ENCODE measurements at places on chromosomes 16 and 17.

GRCh38 chr17:4691686-4692085, 12.3 kb downstream of the PELP1 start:
- DNase-seq: no peak

- no peak for DNase-seq
Measured at GRCh38 chr17:64750891-64751677, 89.0 kb upstream of the SMURF2 start.

DNA sequence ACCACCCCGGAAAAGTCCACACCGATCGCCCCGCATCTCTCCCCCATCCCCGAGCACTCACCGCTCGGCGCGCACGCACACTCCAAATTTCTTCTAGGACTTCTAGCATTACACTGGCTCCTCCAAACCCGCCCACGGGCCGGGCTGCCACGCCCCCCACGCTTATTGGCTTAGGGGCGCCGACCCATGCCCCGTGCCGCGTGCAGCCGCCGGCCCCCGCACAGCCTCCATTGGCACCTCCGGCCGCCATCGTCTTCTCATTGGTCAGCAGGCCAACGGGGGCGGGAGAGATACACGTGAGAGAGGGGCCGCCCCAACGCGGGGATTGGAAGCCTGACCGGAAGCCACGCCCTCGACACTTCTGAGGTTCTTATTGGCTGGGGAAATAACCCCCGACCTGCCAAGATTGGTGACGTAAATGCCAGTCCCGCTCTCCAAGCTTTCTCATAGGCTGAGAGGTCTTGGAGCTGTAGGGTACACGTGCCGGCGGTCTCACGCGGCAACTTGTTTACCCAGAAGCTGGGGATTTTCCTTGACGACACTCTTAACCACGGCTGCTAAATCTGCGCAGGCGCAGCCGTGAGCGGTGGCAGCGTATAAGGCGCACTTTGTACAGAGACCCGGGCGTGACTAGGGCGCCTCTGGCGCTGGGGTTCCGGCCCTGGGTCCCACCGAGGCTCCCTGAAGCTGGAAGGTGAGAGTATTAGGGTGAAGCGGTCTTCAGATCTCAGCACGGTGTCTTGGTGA, 4.2 kb upstream of the PER1 start:
- DNase-seq: peak; percentile 100

DNA sequence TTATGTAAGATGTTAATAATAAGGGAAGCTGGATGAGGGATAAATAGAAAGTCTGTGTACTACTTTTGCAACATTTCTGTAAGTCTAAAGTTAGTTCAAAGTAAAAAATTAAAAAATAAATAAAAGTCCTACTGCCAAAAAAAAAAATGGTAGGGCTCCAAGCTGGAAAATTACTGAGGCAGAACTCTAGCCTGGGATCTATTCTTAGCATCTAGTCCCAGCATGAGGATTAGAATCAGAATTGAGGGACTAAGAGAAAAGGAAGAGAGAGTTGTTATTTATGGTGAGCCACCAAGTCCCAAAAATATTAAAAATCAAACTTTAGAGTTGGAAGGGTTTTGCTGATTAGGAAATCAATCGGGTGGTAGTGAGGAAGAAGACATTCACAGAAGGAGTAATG, 110.3 kb downstream of the CYB561 start:
- DNase-seq: no peak

DNA sequence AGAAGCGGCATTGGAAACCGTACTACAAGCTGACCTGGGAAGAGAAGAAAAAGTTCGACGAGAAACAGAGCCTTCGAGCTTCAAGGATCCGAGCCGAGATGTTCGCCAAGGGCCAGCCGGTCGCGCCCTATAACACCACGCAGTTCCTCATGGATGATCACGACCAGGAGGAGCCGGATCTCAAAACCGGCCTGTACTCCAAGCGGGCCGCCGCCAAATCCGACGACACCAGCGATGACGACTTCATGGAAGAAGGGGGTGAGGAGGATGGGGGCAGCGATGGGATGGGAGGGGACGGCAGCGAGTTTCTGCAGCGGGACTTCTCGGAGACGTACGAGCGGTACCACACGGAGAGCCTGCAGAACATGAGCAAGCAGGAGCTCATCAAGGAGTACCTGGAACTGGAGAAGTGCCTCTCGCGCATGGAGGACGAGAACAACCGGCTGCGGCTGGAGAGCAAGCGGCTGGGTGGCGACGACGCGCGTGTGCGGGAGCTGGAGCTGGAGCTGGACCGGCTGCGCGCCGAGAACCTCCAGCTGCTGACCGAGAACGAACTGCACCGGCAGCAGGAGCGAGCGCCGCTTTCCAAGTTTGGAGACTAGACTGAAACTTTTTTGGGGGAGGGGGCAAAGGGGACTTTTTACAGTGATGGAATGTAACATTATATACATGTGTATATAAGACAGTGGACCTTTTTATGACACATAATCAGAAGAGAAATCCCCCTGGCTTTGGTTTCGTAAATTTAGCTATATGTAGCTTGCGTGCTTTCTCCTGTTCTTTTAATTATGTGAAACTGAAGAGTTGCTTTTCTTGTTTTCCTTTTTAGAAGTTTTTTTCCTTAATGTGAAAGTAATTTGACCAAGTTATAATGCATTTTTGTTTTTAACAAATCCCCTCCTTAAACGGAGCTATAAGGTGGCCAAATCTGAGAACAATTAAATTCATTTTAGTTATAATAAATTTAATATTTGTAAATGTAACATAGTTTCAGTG, 1.7 kb downstream of the HEXIM1 start:
- DNase-seq: peak; percentile 43

DNA sequence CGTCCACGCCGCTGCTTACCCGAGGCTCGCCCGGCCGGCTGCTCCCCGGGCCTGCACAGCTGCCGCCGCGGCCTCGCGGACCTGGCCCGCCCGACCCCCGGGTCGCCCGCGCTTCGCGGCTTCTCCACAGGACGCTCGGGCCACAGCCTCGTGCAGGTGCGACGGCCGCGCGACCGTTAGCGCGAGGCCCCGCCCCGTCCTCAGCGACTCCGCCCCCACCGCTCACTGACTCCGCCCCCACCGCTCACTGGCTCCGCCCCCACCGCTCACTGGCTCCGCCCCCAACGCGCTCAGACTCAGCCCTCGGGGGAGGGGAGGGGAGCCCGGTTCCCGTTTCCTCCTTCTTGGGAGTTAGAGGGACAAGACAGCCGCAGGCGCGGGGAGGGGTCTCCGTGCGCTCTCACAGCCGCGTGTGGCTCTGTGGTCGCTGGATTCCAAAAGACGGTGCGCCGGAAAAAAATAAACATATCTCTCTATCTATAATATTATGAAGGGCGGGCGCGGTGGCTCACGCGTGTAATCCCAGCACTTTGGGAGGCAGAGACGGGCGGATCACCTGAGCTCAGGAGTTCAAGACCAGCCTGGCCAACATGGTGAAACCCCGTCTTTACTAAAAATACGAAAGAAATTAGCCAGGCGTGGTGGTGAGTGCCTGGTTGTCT, at the start of gene MEIOB:
Gene MEIOB, minus strand, starts transcription at position 191 of the 662 bp plus-strand sequence. CDS start 3,989 bp downstream, outside the sequence.
- DNase-seq: no peak
